Epithelial cell of proximal tubule (primary cell): ENCODE measurements at places on chromosomes 3 and 15. TPM values are rescaled to one million over a fixed set of nuclear protein-coding genes. Genes with fewer than 3 reads are reported as not detected.
A peak's percentile ranks its signal among the peaks of the same experiment; 100 is the strongest.

The ARPIN gene
- total RNA-seq = 9.1 and 10.4 TPM in 2 replicates

The SLC51B gene
- not detected in 2 replicates for total RNA-seq

The AGBL1 gene
- total RNA-seq = not detected in 2 replicates

The LRRC2 gene
- total RNA-seq = not detected in 2 replicates

The POLG gene
- 84.6 and 85.9 TPM in 2 replicates for total RNA-seq

The XCR1 gene
- not detected in 2 replicates for total RNA-seq

The TRIM42 gene
- total RNA-seq = not detected in 2 replicates

The DAPK2 gene
- total RNA-seq = 0.07 and 7.3 TPM in 2 replicates

The CAMP gene
- not detected in 2 replicates for total RNA-seq

The UTS2B gene
- 0.07 and 0.69 TPM in 2 replicates for total RNA-seq

The GRAMD1C gene
- total RNA-seq = 1.6 and 8.6 TPM in 2 replicates

- DNase-seq = peak; percentile 81
Measured at GRCh38 chr3:45167011-45167911, 21.1 kb upstream of the CDCP1 start.

DNA sequence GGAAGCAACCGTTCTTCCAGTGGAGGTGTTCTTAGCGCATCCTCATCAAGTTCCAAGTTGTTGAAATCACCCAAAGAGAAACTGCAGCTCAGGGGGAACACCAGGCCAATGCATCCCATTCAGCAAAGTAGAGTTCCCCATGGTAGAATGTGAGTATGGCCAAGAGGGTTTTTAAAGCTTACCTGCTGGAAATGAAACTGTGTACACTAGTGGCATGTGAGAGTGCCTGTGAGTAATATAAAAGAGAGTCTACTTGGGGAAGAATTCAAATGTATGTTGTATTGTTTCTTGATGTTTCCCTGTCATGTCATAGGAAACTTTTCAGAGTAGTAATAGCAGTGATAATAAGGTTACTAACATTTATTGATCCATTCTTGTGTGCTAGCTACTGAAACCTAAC is 43.3 kb downstream of the PSMD6 start:
- DNase-seq = no peak

DNA sequence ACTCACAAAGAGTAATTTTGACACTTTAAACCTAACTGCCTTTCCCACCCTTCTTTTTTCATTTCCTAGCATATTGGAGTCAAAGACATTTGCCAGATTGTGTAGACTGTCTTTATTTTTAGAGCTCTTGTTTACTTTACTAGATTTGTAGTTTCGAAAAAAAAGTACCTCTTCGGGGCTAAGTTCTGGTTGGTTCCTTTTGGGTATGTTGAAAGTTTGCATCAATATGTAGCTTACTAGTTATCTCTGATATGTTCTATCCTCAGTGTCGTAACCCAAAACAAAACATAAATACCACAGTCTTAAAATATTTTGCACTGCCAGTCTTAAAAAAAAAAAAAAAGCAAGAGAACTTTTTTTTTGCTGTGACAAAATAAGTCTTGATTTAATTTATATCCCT is 52.2 kb downstream of the REC114 start:
- DNase-seq = no peak

- DNase-seq = no peak
Measured at GRCh38 chr3:112123548-112123947, 9.5 kb downstream of the GCSAM start.

DNA sequence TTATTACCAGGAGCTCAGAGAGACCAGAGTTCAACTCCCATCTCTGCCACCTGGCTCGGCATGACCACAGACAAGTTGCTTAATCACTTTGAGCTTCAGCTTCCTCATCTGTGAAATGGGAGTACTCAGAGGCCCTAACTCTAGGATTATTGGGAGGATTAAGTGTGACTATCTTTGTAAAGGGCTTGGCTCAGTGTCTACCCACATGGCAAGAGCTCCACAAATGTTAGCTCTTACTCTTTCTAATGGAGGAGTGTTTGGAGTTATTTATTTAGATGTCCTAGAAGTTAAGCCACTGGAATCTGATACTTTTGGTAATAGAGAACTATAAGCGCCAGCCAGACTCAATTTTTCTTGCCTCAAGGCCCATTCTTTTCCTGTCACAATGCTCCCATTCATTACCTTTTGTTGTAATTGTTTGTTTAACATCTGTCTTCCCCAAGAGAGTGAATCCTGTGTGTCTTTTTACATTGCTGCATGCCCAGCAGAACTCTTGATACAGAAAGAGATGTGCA is 12.3 kb upstream of the LMCD1 start:
- DNase-seq = no peak

DNA sequence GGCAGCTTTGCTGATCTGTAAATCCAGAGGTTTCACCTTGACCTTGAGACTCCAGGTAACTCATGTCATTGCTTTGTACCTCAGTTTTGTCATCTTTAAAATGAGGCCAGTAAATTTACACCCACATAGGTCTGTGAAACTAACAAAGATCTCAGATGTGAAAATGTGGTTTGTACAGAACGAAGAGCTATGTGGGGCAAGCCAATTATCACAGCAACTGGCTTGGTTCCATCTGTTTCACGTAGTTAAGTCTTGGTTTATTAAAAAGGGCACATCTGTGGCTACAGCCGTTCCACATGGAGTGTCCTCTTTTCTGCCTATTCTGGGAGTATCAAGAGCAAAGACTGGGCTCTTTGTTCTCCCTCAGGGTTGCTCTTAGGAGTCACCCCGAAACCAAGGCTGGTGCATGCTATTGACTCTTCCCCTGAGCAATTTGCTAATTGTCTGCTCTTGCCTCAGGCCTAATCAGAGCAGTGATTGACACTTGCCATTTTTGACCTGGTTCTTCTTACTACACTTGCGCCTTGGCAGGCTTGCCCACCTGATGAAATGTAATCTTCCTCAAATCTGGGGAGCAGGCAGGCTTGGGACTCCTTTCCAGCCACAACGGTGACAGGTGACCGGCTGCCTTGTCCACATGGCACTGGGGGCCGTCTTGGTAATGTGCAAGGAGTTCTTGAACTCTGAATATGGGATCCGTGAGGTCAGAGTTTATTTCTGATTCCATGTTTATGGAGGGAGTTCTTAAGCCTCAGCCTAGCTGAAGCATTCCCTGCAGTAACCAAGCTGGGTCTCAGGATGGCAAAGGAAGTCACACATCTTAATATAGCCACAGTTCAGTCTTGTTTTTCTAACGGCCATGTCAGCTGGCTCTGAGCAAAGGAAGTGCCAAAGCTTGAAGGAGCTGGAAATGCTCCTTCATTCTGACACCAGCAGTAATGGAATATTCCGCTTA is 40.1 kb downstream of the EAF1 start:
- no peak for DNase-seq

DNA sequence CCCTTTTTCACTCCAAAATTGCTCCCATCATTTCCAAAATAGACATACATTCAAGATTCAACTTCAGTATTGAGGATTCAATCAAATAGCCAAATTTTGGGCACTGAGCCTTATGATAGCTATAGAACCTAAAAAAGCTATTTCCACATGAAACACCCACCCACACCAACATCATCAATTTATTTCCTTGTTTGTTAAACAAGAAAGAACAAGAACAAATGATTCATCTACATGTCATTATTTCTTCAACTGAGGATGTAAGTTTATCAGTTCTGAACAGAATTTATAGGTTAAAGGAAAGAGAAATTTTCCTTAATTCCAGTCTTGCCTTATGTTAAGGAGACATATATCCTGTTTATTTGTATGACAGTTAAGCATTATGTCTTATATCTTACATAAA is 32.2 kb downstream of the DPPA2 start:
- no peak for DNase-seq

DNA sequence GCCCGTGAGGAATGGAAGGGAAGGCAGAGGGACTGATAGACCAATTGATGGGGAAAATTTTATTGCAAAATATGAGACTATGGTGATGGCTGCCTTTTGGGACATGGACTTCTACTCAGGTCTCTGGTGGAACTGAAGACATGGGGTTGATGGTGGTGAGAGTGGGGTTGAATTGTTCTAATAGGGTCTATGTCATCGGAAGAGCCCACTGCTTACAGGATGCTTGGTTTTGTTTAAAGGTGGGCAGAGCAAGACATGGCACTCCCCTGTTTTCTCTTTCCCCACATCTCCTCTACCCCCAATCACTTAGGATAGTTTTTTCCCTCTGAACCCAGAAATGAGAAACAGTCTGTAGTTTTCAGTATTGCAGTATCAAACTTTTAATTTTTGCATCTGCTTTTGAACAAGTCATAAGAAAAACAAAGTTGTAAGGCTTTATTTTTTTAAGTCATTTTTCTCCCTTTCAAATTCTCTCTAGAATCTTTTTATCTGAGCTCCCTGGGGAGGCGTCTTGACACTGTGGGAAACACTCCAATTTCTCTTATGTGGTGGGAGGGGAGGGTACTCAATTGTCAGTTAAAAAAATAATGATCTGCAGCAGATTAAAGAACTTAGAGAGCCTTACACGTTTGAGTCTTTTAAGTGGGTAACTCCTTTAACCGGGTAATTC is 276.2 kb upstream of the TBC1D5 start:
- DNase-seq = no peak

DNA sequence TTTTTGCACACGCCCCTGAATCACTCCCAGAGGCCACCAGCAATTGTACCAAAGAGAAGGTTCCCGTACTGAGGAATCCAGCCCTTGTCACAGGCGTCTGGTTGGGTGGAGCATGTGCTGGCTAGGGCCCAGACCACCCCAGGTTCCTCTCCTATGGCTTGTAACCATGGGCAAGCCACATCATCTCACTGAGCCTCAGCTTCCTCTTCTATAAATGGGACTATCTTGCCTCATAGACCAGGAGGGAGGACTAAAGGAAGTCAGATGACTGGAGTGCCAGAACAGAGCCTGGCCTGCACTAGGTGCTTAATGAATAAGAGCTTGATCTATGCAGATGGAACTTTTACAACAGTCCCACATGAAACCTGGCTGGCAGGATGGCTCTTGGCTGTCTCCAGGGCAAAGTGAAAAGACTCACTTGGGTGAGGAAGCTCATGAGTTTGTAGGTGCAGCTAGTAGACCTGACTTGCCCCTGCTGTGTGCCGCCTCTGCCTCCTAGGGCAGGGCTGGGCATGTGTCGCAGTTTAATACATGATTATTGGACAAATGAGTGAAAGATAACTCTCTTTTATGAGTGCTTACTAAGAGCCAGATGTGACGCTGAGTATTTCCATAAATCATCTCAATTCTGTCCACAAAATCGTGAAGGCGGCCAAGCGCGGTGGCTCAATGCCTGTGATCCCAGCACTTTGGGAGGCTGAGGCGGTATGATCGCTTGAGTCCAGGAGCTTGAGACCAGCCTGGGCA is 29.3 kb downstream of the CTSH start:
- no peak for DNase-seq

DNA sequence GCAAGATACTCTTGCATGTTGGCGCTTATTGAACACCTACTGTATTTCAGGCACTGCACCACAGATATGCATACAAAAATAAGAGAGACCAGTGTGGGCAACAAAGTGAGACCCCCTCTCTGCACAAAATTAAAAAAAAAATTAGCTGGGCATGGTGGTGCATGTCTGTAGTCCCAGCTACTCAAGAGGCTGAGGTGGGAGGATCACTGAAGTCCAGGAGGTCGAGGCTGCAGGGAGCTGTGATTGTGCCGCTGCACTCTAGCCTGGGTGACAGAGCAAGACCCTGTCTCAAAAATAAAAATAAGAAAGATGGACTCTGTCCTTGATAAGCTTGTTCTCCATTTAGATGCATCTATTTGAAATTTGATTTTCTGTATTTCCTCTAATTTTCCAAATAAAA is 20.8 kb downstream of the FEM1B start:
- DNase-seq = no peak

DNA sequence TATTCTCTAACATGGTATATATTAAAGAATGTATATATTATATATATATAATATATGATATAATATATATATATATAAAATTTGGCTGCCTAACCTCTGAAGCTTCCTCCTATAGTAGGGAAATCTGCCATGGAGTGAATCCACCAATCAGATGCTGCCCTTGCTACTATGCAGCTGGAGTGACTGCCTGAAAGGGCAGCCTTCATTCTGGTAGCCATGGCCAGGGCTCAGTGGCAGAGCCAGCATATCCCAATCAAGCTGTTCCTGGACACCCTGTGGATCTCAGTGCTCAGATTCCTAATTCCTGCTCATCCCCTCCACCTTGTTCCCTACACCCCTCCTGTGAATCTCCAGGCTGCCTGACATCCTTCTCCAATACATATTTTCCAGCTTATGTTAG is 2.2 kb upstream of the SH3GL3 start:
- no peak for DNase-seq

DNA sequence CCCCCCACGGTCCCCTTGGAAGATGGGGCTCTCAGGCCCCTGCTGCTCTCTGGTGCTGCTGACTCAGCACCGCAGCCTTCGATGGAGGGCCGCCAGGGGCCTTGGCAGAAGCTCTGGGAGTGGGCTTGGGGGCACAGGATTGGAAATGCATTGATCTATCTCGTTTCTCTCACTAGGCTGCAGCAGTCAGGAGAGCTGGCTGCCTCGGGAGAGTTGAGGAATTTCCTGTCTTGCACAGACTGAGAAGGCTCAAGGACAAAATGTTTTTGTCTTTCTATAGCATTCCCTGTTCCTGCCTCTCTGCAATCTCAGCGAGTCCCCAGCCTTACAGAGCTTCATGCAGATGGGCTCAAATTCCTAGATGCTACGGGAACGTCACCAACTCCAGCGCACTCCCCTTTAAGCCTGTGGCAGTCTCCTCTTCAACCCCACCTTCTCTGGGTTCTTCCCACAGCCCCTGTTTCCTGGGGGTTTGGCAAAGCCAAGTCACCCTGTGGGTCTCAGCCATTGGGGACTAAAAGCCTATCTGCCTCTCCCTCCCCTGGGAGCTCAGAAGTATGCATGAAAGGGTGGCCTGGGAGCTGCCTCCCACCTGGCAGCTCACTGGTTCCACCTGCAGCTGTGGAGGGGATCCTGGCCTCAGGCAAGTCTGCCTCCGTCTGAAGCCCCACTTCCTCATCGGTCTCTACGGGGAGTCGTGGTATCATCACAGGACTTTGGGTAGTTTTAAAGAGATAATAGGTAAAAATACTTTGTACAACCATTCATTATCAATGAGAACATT is 127.4 kb upstream of the HACD2 start:
- DNase-seq = no peak

- no peak for DNase-seq
Measured at GRCh38 chr15:78637776-78638435, 3.1 kb downstream of the CHRNB4 start.

- no peak for DNase-seq
Measured at GRCh38 chr3:171116824-171117395, 90.4 kb upstream of the SLC2A2 start.

DNA sequence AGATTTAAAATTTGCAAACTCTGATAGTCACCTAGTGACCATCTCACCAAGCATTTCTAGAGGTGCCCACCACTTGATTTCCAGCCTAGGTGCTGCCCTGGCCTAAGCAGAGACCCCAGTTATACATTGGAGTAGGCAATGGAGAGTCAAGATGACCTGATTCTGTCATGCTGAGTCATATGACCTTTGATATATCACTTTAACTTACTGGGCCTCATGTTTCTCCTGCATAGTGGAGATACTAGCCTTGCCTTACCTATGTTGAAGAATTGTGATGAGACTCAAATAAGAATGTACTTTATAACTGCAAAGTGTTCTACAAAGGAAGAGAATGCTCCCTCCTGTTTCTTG is 75.5 kb upstream of the XCR1 start:
- DNase-seq = no peak

- no peak for DNase-seq
Measured at GRCh38 chr3:129197321-129197720, 13.6 kb upstream of the CNBP start.

GRCh38 chr3:174547801-174548435 is 311.2 kb upstream of the NAALADL2 start:
- no peak for DNase-seq

GRCh38 chr15:70289191-70289955 is 191.7 kb upstream of the TLE3 start:
- no peak for DNase-seq
